Aorta (tissue), 5 donors: ENCODE measurements at places on chromosomes 2 and 18. TPM values are rescaled to one million over a fixed set of nuclear protein-coding genes. Genes with fewer than 3 reads are reported as not detected.

ITPRIPL1 gene
- total RNA-seq = 1.9 TPM

DNA sequence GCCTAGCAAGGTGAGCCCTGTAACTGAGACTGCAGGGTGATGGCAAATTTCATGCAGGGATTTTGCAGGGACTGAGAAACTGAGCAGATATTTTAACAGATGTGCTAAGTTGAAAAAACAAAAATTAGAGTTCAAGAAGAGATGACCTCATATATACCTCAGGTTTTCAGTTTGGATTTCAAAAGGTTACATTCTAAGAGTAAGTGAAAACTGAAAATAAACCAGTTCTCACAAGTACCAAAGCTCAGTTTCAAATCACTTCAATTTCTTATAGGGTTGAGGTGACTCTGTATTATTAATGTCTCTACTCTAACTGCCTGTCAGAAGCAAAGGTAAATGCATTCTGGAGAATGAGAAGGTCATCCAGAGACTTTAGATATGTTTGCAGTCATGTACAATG lies 237.4 kb upstream of the VRK2 start:
- H3K27me3 ChIP-seq = no peaks in the 10 kb centered on the region
- H3K4me1 ChIP-seq = no peaks in the 10 kb centered on the region
- no peak for DNase-seq
- H3K4me3 ChIP-seq = no peak overlapping the region
- no peak overlapping the region for H3K27ac ChIP-seq

- peak; percentile 84 for DNase-seq
- H3K27me3 ChIP-seq = no peaks in the 10 kb centered on the region
- H3K4me1 ChIP-seq = peaks cover 2% of the 10 kb centered on the region
- no peak overlapping the region for H3K4me3 ChIP-seq
- H3K27ac ChIP-seq = peak overlapping the region; percentile 65
These were observed 36.5 kb downstream of the HS1BP3 start for GRCh38 chr2:20614201-20615067.

DNA sequence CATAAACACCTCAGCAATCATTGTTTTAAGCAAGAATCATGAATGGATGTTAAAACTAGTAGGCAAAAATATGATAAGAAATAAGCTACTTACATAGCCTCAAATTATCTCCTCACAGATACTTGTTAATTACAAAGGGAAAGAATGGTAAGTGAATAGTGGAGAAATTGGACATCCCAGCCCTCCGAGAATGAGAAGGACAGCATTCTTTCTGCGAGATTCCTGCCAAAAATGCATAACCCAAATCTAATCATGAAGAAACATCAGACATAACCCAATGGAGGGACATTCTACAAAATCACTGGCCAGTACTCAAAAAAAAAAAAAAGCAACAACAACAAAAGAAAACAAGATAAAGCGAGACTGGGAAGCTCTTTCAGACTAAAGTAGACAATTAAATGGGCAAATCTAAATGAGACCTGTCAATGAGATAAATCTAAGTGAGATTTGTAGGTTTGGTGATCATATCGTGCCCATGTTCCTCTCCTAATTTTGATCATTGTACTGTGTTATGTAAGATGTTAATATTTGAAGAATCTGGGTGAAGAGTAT lies 57.9 kb upstream of the GLI2 start:
- DNase-seq = no peak
- H3K27ac ChIP-seq = no peak overlapping the region
- no peaks in the 10 kb centered on the region for H3K36me3 ChIP-seq
- H3K4me3 ChIP-seq = no peak overlapping the region
- H3K27me3 ChIP-seq = no peaks in the 10 kb centered on the region
- H3K4me1 ChIP-seq = no peaks in the 10 kb centered on the region

DNA sequence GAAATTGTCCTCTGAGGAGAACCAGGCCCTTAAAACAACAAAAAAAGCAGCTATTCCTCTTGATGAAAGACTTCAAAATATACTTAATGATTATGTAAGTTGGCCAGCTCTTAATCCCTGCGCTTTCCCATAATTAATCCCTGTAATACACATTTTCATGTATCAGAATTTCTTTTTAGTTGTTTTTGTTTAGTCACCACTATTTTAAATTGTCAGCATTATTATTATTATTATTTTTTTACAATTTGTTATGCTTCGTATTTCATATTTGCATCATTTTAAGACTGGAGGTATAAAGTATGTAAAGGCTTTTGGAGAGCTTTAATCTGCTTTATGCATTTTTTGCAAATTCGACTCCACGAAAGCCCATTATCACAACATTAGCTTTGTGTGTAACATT lies 152.9 kb downstream of the ACOXL start:
- no peak overlapping the region for H3K4me3 ChIP-seq
- H3K27me3 ChIP-seq = no peaks in the 10 kb centered on the region
- no peak for DNase-seq
- H3K27ac ChIP-seq = no peak overlapping the region

GRCh38 chr18:63016270-63016669 lies 300.9 kb downstream of the PHLPP1 start:
- H3K36me3 ChIP-seq = no peaks in the 10 kb centered on the region
- H3K4me3 ChIP-seq = no peak overlapping the region
- no peak for DNase-seq
- H3K27ac ChIP-seq = no peak overlapping the region
- H3K27me3 ChIP-seq = no peaks in the 10 kb centered on the region

DNA sequence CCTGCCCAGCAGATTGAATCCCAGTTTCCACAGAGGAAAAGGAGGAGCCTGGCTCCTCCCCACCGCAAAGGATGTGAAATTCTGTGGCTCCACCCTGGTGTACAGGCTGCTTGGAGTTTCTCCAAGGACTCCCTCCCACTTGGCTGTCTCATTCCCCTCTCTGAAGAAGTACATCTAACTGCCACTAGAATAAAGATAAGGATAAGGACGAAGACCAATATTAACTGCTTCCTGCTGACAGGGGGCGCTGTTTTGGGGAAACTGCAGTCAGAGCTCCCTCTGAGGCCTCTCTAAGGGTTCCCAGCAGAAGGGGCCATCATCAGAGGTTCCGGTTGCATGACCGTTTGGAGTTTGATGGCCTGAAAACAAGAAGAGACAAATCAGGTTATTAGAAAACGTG lies 790.9 kb downstream of the CPS1 start:
- no peak for DNase-seq
- H3K4me1 ChIP-seq = no peaks in the 10 kb centered on the region
- no peaks in the 10 kb centered on the region for H3K36me3 ChIP-seq
- H3K27ac ChIP-seq = no peak overlapping the region

DNA sequence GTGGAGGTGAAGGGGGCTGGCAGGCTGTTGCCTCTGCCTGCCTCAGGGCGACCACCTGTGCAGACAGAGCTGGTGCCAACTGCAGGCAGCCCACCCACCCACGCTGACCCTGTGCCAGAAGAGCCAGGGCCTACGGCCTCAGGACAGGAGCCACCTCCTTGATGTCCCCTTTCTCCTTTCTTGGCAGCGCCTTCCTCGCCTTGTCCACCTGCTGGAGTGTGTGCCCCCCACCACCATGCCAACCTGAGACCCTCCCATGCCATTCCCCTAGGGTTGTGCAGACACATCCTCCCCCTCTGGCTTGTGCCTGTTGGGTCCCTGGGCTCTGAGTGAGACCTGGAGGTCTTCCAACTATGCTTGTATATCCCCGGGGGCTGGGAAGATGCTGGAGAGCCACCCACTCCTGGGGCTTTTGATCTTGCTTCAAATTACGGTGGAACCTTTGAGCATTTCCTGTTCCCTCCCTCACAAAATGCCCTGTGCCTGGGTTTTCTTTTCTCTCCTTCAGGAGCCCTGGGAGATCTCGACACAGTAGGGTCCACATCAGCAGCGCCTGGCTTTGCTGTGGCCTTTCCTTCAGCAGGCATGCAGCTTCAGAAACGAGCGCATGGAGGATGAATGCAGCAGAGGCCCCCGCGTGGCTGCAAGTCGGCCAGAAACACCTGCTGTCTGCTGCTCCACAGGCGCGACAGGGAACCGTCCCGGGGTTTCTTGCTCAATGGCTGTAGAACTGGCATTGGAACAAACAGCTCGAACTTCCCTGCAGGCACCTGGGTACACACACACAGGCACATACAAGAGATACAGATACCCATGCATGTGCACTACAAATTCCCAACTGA lies 65.9 kb upstream of the SH3RF3 start:
- no peak overlapping the region for H3K27ac ChIP-seq
- no peak overlapping the region for H3K4me3 ChIP-seq
- no peaks in the 10 kb centered on the region for H3K36me3 ChIP-seq
- no peaks in the 10 kb centered on the region for H3K4me1 ChIP-seq
- H3K27me3 ChIP-seq = no peaks in the 10 kb centered on the region

GRCh38 chr18:34039201-34039600 lies 185.5 kb downstream of the NOL4 start:
- H3K4me3 ChIP-seq = no peak overlapping the region
- H3K4me1 ChIP-seq = no peaks in the 10 kb centered on the region
- H3K36me3 ChIP-seq = no peaks in the 10 kb centered on the region

EML6 gene
- 2.7 TPM for total RNA-seq

DNA sequence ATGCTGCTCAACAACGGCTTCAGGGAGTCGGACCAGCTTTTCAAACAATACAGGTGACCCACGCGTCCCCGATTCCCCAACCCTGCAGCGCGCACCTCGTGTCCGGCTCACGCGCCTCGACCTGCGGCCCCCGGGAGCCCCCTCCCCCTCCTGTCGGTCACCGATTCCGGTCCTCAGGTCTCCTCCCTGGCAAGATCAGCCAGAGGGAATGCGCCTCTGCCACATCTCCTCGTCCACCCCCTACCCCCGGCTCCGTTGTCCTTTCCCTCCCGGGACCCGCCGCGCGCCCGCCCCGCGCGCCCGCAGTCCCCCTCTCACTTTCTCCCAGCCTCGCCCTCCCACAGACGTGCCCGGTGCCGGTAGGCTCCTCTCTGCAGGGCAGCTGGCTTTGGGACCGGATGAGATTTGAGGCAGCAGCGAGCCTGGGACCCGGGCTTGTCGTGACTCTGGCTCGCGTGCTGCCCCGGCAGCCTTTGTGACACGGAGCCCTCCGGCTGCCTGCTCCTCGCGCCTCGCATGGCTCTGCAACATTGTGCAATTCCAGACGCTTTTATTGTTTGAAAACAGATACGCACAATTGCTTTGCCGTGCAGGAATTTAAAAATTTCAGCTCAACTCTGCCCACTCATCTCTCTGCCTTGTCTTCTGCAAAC lies 558 bp downstream of the TTC39C start:
- H3K27ac ChIP-seq = no peak overlapping the region
- H3K27me3 ChIP-seq = no peaks in the 10 kb centered on the region
- H3K4me1 ChIP-seq = no peaks in the 10 kb centered on the region
- no peaks in the 10 kb centered on the region for H3K36me3 ChIP-seq
- peak; percentile 72 for DNase-seq

ACMSD gene
- not detected for total RNA-seq

DNA sequence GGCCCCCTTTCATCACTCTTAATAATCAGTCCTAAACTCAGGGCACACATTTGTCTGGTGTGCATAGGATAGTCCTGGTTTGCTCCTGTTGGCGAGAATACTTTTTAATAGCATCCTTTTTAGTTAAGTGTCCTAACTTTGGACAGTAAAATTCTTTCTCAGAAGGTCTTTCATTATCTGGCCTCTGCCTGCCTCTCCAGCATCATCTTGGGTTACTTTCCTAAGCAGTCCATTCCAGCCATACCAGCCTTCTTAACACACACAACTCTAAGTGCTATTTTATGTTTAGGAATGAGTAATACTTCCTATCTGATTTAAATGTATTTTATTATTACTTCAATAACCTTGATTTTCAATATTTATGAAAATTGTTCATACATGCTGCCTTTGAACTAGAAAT lies 151.0 kb downstream of the ACOXL start:
- no peaks in the 10 kb centered on the region for H3K27me3 ChIP-seq
- H3K36me3 ChIP-seq = no peaks in the 10 kb centered on the region
- no peak overlapping the region for H3K27ac ChIP-seq
- no peak overlapping the region for H3K4me3 ChIP-seq
- H3K4me1 ChIP-seq = no peaks in the 10 kb centered on the region

ASAP2 gene
- 55.2 TPM for total RNA-seq

UGT1A4 gene
- not detected for total RNA-seq

GRCh38 chr2:70779911-70780545 lies 10.4 kb downstream of the FIGLA start:
- H3K36me3 ChIP-seq = no peaks in the 10 kb centered on the region
- no peak overlapping the region for H3K27ac ChIP-seq
- H3K27me3 ChIP-seq = no peaks in the 10 kb centered on the region
- no peaks in the 10 kb centered on the region for H3K4me1 ChIP-seq
- DNase-seq = no peak
- H3K4me3 ChIP-seq = no peak overlapping the region

CDK15 gene
- 7.7 TPM for total RNA-seq

KCNIP3 gene
- total RNA-seq = 7.7 TPM

DNA sequence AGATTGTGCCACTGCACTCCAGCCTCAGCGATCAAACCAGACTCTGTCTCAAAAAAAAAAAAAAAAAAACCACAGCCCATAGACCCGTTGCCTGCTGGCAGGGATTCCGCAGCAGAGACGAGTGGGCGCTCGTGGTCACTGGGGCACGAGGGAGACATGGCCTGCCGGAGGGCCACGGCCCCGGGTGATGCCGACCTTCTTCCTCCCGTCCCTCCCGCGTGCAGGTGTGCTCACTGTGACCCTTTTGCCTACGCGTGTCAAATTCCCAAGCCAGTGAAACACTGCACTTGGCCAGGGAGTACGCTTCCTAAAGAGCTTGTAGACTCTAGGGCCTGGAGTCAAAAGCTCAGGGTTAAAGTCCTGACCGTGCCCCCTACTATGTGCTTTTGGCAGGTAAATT lies 397.6 kb upstream of the MYT1L start:
- H3K4me1 ChIP-seq = no peaks in the 10 kb centered on the region
- no peaks in the 10 kb centered on the region for H3K36me3 ChIP-seq
- no peak overlapping the region for H3K4me3 ChIP-seq
- no peaks in the 10 kb centered on the region for H3K27me3 ChIP-seq
- DNase-seq = no peak

DNA sequence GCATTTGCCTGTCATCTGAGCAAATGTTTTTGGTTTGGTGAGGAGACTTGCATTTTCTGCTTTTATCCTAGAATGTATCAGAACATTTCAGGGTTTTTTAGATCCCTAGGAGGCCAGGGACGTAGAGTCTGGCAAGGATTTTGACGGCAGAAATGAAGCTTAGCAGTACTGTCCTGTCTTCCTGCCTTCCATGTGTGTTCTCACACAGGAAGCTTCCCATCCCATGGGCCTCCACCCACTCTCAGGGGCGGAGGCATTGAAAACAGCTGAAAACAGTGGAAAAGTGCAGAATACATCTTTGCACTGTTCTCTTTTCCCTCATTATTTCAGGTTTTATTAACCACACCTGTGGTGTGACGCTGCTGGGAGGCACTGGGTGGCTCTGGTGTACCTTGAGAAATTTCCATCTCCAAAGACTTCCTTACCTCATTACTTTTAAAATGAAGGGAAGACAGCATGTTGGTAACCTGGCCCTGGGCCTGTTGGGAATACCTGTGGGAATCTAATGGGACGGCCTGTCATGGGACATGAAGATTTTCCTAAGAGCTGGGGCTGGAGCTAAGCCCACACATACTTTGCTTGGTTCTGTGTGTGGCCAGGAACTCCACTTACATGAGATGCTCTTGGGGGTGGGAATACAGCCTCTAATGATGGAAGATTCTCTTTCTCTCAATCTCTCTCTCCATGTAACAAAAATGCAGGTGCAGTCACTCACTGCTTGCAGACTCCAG lies 20.5 kb downstream of the PCARE start:
- H3K27me3 ChIP-seq = no peaks in the 10 kb centered on the region
- no peaks in the 10 kb centered on the region for H3K36me3 ChIP-seq
- H3K4me1 ChIP-seq = no peaks in the 10 kb centered on the region
- H3K27ac ChIP-seq = no peak overlapping the region
